ENCODE measurements at places on chromosomes 3 and 15. TPM values are rescaled to one million over a fixed set of nuclear protein-coding genes. Genes with fewer than 3 reads are reported as not detected.

The ONECUT1 gene
- total RNA-seq, result not detected

The CLRN1 gene
- not detected for total RNA-seq

The PEX11A gene
- 23.8 TPM for total RNA-seq

The ACP3 gene
- total RNA-seq, result 4.4 TPM

The ADAMTS9 gene
- 1,116 TPM for total RNA-seq

The SUCNR1 gene
- 2.6 TPM for total RNA-seq

The GOLGA6L2 gene
- total RNA-seq, result not detected

DNA sequence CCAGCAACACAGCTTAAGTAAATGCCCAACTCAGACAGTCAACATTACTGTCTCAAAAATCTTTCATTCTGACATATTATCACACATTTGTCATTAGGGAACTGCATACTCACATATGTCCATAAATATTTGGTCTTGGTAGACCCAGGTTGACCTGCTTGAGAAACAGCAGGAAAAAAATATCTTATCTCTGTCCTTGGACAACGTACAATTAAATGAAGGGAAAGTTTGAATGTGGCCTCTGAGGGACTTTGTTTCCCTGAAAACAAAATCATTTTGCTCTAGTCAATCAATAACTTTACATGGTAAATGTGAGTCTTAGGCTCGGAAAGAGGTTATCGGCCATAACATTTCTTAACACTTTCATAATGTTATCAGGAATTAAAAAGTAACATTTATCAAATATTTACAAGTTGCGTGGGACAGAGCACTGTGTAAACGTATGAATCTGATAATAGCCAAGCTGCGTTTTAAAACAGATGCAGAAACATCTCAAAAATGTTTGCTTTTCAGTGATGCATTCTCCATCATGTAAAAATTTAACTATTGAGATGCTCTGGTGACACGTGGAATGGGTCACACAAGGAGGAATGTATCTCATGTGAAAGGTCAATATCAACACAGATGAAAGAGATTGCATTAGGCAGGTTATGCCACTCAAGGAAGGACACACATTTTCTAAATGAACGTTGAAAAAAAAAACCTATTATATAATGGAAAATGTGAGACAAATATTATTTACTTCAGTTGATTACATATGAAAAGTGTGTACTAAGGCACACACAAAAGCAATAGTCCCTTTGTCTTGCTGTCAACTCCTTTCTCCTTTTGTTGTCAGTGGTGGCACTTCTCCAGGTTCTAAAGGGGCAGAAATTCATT, 304.4 kb downstream of the WDR72 start:
- DNase-seq, result no peak

GRCh38 chr3:138327831-138328230, 1.8 kb downstream of the NME9 start:
- no peak for DNase-seq

GRCh38 chr15:48992545-48992944, 28.8 kb upstream of the SHC4 start:
- DNase-seq, result no peak

DNA sequence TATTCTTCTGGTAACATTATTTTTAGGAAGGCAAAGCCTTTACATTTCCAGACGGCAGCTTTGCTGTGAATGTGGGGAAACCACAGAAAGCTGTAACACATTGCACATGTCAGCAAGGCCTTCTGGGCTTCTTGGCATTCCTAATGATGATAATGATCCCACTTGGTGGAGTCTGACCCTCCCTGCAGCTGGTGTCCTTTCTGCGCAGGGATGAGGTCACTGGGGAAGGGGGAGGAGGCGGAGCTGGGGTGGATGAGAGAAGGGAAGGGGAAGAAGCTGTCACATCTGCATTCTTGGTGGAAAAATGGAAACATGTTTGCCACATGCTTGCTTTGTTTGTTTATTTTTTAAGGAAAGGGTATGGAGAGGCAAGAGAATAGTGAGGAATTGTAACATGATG, 68.6 kb downstream of the FILIP1L start:
- no peak for DNase-seq

DNA sequence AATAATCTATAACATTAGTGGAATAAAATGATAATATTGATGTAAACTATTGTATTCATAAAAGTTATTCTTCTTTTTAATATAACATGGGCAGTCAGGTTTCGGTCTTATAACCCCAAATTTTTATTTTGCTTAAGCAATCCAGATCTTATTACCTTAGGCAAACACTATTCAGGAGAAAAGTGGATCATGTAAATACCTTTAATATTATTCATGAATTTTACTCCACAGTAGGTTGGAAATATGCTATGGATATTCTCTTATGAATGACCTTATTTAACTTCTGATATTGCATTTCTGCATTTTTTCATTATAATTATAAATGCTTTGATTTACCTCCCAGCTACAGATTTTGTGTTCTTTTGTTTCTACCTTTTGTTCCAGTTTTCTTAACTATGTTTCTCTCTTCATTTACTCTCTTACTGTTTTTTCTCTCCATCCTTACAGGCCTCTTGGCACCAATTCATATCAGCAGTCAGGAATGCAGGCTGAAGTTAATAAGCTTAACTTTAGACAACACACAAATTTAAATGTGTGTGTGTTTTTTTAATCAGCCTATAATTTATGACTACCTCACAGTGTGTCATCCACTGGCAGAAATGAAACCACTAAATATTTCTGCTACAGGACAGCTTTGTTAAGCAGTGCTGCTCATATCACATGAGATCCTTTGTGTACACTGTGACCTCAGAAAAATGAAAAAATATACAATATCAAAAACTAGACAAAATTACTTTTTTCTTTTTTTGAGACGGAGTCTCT, 111.0 kb downstream of the NSUN3 start:
- DNase-seq, result no peak

- no peak for DNase-seq
These were observed 18.8 kb upstream of the ANKDD1A start for GRCh38 chr15:64892847-64893403.

DNA sequence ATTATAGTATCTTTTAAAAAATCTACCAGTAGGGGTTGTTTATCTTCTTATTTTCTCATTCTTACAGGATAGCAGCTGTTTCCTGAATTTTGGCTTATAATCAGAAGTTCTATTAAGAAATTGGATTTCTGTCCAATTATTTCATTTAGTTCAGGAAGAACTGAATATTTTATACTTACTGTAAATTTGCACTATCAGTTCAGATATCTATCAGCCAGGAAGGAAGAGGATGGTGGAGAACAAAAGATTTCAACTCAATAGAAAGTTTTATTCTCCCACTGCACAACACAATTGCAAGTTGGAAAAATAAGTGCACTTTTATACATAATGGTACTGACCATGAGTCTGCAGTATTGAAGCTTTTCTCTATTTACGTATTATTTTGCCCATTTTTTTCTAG, 400.9 kb downstream of the PLOD2 start:
- DNase-seq, result no peak

- DNase-seq, result no peak
These were observed 47.2 kb upstream of the ICE2 start for GRCh38 chr15:60526127-60526616.

DNA sequence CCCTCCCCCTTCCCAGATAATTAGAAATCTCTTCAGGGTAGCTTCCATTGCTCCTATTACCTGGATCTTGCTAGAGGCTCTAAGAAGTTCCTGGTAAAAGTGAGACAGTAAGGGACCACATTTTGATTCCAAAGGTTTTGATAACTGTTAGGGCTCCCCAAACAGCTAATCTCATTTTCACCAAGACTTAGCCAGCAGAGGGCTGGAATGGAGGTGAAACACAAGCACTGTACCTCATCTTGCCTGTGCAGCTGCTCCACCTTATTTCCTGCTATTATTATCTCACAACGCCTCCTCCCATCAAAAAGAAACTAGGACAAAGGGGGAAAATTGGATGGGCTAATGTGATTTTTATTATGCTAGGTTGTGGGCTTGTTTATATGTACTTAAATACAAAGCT, 7.3 kb downstream of the SETD5 start:
- no peak for DNase-seq

DNA sequence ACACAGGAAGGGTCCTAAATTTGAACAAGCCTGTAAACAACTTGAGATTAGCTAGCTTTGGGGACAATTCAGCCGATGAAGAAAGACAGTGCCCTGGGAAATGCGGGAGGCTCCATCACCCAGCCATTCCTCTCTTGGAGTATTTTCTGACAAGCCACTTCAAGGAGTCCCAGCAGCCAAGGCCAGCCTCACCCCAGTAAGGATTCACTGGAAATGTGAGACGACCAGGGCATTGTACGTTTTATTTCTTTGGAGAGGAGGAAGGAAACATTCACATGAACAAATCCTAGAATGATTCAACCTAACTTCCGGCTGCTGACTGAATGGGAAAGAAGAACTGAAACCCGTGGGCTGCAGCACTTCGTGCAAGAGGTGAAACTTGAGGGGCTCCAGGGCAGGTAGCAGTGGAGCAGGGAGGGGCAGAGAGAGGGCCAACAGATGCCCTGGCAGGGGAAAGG, 116.4 kb upstream of the ARHGEF3 start:
- no peak for DNase-seq

DNA sequence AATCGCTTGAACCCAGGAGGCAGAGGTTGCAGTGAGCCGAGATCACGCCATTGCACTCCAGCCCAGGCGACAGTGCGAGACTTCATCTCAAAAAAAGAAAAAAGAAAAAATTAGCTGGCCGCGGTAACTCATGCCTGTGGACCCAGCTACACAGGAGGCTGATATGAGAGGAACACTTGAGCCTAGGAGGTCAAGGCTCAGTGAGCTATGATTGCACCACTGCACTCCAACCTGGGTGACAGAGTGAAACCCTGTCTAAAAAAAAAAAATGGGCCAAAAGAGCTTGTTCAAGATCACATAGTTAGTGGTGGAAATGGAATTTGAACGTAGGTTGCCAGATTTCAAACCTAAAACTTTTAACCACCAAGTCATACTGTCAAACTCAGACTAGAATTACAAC, 46.2 kb upstream of the PPP4R2 start:
- DNase-seq, result no peak

GRCh38 chr3:173945806-173946205, 548.3 kb downstream of the NLGN1 start:
- no peak for DNase-seq

DNA sequence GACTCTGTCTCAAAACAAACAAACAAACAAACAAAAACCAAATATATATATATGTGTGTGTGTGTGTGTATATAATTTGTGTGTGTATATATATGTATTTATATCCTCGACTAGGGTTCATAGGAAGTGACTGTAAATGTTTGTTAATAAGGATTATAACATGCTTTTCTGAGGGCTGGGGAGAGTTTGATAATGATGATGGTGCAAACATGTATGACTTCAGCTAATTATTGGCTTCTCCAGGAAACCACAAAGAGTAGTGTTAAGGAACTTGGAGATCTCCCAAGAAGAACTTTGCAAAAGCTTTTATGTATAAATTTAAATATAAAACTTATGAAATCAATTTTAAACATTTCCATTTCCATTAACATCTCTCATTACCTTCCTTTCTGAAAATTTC, 3.9 kb upstream of the OPA1 start:
- no peak for DNase-seq

- DNase-seq, result no peak
These were observed 225.1 kb downstream of the EPHB1 start for GRCh38 chr3:135020181-135020580.

DNA sequence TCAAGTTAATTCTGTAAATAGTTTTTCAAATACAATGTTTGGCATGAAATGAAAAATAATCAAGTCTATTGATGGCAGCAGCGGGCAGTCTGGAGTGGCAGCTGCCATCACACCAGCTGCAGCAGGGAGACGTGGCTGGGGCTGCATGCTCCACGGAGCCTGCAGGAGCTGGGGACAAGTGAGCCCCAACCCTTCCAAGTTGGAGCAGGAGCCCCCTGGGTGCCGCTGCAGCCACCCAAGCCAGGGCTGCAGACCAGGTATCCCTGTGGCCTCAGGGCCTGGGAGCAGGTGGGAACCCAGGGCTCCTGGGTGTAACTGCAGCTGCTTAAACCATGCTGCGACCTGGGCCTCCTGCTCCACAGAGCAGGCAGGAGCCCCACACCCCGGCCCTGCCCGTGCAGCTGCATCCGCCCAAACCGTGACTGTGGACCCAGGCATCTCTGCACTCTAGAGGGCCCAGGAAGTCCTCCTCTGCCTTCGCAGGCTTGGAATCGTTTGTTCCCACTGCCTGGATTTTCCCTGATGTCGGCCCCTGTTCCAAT, 257.4 kb downstream of the PLOD2 start:
- DNase-seq, result no peak

DNA sequence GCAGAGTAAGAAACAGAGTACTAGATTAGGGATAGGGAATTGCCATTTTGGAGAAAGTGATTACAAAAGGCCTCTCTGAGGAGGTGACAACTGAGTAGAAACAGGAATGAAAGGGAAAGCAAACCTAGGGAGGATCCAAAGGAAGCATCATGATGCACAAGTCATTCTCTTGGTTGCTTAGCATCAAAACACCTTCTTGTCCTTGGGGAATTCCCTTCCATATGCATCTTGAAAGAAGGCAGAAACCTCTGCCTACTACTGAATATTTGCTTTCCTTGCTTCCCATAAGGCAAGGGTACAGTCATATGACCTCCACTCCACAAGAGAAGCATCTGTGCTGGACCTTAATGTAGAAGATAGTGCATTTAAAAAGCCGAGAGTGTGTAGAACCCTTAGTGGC, 24.1 kb downstream of the GABPB1 start:
- DNase-seq, result no peak

DNA sequence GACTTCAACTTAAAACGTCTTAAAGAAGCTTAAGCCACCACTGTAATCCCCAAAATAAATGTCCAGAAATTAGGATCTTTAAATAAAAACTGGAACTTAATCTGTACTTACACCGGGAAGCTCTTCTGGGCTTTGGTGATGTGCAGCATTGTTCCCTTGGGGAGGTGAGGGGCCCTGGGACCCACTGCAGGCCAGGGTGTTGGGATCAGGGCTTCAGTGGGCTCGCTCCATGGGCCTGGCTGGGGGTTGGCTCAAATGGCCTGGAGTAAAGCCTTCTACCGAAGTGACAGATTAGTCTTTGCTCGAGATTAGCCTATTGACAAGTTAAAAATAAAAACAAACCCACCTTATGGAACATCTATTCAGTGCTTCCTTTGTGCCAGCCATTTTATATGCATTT, 6.1 kb upstream of the RNU6-1 start:
- no peak for DNase-seq

GRCh38 chr3:14933820-14934425, 13.5 kb upstream of the NR2C2 start:
- no peak for DNase-seq

GRCh38 chr3:99852851-99853250, 35.2 kb downstream of the CMSS1 start:
- DNase-seq, result no peak

- no peak for DNase-seq
These were observed 83.4 kb downstream of the ATP1B3 start for GRCh38 chr3:141959589-141960554.
